ENCODE measurements at places on chromosomes 4 and X. TPM values are rescaled to one million over a fixed set of nuclear protein-coding genes. Genes with fewer than 3 reads are reported as not detected.

ZNF827 gene
- total RNA-seq = 27.6 TPM

XAGE3 gene
- total RNA-seq = not detected

CTAG2 gene
- not detected for total RNA-seq

DNA sequence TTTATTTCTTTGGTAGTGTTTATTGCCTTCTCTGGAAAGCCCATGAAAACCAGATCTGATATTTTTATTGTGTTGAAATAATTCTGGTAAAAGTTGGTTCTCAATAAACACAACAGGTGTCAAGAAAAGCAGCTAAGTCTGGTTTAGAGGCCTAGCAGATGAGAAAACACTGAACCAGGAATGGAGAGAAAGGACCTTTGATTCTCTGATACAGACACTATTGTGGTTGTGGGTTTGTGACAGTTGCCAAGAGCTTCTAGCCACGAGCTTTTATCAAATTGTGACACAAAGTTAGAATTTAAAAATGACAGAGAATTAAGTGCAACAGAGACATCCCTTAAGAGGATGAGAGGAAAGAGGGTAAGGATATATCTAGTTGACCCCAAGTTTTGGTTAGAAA is 42.6 kb downstream of the DDIT4L start:
- no peaks in the 10 kb centered on the region for H3K4me1 ChIP-seq
- DNase-seq = no peak
- H3K27ac ChIP-seq = no peak overlapping the region
- H3K36me3 ChIP-seq = no peaks in the 10 kb centered on the region
- H3K4me3 ChIP-seq = no peak overlapping the region
